ENCODE measurements at places on chromosomes 4 and X.

DNA sequence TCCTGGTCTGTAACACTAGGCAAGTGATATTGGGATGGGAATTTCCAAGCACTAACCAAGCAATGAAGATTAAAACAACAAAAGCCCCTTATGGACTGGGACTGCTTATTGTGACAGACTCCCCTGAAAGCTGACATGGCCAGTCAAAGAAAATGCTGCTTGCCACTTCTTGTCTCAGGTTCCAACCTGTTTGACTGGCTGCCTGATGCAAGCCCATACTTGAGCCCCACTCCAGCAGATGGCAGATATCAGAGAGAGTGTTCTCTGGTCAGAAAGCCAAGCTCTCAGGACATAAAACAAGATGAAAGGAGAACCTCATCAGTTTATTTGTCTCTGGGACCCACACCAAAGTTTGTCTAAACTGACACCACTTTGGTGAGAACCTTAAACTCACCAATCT, 15.5 kb upstream of the IGBP1 start:
- no peak for DNase-seq

- no peak for DNase-seq
Measured at GRCh38 chr4:128958194-128958593, 135.1 kb downstream of the SCLT1 start.

DNA sequence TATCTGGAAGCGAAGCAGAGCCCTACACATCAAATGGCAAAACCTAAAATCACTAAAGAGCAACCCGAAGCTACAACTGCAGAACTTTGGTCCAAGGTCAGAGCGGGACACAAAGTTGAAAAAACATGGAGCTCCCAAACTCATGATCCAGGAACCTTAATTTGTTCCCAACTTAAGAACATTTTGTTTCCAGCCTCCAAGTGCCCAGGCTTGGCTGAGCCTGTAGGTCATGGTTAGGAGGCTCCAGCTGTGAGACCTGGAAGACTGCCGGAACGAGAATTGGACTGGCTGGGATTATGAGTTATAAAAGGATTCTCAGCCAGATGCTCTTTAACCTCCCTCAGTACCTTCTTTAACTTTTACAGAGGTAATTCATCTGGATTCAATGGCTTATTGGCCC, 349.1 kb upstream of the DDX53 start:
- no peak for DNase-seq

DNA sequence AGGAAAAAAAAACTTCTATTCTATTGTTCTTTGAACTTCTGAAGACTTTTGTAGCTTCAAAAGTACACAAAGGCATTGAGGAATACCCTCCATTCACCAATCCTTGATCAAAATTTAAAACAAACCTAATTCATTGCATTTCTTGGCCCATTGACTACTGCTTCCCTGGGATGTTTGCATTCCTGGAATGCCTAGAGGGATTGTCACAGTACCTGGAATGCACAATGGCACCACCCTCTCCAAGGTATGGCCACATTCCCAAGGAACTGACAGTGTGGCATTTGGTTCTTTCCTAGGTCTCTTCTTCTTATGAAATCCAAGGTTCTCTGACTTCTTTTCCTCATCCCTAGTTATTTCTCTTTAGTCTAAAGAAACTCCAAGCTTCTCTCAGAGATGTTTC, 600.7 kb downstream of the CCSER1 start:
- DNase-seq: no peak

- peak; percentile 75 for DNase-seq
Measured at GRCh38 chr4:5863461-5864113, 29.3 kb downstream of the CRMP1 start.

- DNase-seq: no peak
Measured at GRCh38 chr4:25123236-25123635, 37.0 kb downstream of the SEPSECS start.

DNA sequence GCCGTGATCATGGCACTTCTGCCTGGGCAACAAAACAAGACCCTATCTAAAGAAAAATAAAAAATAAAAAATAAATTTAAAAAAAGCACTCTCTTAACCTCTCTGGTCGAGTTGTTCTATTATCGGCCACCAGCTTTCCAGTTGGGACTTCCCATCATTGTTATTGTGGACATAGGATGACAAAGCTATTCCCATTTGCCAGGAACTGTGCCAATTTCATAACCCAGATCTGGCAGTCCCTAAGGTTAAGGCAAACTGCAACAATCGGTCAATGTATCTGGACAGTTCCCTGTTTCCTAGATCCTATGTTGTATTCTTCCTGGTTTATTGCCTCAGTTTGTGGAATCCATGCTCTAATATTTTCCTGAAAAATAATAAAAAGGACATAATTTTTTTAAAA, 17.8 kb upstream of the ANXA5 start:
- no peak for DNase-seq

- DNase-seq: peak; percentile 31
Measured at GRCh38 chr4:89712141-89712540, 124.8 kb downstream of the SNCA start.

- no peak for DNase-seq
Measured at GRCh38 chr4:178056996-178057395, 614.8 kb upstream of the AGA start.
